Stimulated activated CD4-positive, alpha-beta T cell treated with anti-CD3 and anti-CD28 coated beads, Interleukin-1b, Interleukin-23, amount 100 ng/mL, for 1 hour (primary cell): ENCODE measurements at places on chromosomes 11 and 22.

GRCh38 chr11:985406-985805 lies 51.1 kb downstream of the MUC6 start:
- DNase-seq = no peak

GRCh38 chr11:44808053-44808753 lies 81.4 kb downstream of the TSPAN18 start:
- DNase-seq = no peak

- no peak for DNase-seq
These were observed 204 bp downstream of the FADS2 start for GRCh38 chr11:61828379-61828628.

DNA sequence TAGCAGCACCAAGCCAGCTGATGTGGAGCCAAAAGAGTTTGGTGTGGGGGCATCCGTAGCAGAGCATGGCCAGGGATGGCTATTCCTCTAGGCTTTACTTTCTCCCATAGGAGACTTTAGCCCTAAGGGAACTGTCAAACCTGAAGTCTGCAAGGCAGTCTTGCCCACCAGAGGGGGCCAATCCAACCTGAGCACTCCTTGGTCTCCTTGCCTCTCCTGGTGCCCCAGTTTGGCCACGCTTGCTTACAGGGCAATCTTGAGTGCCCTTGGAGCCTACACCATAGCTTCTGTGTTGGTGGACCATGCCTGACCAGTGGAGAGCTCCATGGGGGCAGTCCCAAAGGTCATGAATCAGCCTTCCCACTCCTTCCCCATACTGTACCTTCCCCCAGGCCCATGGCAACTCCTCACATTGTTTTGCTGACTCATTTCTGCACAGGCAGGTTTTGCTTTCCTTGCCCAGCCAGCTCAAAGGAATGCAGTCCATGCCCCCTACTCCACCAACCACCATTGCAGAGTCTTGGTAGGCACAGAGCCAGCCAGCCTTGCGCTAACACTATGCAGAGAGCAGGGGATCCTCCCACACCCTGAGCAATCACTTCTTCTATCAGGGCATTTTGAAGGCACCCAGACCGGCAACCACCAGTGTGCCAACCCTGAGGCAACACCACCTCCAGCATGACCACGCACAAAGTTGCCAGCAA lies 1421.2 kb upstream of the RAG2 start:
- no peak for DNase-seq

GRCh38 chr22:39296535-39296934 lies 22.9 kb downstream of the RPL3 start:
- DNase-seq = no peak

DNA sequence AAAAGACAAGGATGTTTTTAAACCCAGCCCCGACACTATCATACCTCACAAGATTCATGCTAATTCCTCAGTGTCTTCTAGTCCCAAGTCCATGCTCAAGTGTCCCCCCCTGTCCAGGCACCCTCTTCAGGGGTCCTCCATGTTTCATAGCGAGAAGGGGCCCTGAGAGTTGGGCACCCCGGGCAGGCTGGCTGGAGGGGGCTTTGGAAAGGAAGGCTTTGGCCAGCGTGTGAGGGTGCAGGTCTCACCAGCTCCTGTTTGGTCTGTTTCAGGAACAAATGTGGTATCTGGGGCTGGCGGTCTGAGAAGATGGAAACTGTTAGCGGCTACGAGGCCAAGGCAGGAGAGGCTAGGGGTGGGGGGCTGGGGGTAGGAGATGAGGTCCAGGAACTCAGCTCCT lies 4.5 kb upstream of the SSH3 start:
- DNase-seq = no peak

GRCh38 chr22:24166811-24167210 lies 14.5 kb upstream of the SUSD2 start:
- no peak for DNase-seq

GRCh38 chr11:80028998-80029397 lies 588.2 kb upstream of the TENM4 start:
- no peak for DNase-seq

GRCh38 chr11:61121192-61121831 lies 19.0 kb downstream of the CD5 start:
- no peak for DNase-seq

DNA sequence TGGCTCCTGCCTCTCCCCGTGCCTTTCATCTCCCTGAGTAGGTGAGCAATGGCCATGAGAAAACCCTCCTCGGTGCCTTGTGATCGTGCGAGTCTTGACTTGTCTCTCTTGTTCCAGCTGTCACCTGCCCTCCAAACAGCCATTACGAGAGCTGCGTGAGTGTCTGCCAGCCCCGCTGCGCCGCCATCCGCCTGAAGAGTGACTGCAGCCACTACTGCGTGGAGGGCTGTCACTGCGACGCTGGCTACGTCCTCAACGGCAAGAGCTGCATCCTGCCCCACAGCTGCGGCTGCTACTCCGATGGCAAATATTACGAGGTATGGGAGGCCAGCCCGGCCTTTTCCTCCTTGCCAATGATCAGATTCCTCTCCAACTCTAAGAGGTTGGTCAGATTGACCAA lies 51.7 kb downstream of the TECTA start:
- DNase-seq = no peak

DNA sequence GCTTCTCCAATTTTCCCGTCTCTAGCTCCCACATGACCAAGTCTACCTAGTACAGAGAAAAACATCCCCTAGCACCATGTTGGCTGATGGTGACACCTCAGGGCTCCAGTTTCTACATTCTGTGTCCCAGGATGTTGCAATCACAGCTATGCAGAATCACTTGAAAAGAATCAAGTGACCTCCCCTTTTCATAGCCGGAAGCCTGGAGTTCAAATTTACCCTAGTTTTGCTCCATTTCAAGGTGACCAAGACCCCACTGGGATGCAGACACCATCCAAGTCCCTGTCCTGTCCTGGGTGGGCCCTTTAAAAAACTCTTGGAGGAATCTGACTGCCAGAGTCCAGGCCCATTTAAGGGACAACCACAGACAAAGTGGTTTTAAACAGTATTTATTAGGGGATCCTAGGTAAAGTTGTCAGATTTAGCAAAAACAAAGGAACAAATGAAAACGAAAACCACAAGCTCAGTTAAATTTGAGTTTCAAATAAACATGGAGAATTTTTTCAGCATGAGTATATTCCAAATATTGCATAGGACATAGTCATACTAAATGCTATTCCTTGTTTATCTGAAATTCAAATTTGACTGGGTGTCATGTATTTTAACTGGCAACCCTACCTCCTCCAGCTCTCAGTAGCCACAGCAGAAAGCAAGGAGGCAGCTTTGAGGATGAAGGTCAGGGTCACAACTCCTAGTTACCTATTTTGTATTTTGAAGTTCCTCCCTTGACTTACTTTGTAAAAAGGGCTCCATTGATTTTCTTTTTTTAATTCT lies 52.4 kb downstream of the MIAT start:
- no peak for DNase-seq

GRCh38 chr11:465896-466530 lies 15.9 kb downstream of the PTDSS2 start:
- no peak for DNase-seq

DNA sequence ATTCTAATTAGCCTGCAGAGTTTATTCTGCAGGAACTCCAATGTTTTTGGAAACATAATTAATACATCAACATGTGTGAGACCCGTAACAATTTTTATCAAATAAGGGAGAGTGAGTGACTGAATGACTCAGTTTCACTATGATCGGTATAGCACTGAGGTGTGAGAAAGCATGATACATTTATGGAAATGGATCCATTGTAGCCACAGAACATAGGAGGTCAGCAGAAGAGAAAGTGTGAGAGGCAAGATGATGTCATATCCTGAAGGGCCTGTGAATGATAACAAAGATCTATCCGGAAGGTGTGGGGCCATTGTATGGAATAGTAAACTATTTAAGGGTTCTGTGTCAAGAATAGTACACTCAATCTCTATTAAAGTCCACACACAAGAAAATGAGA lies 1406.1 kb upstream of the TENM4 start:
- no peak for DNase-seq

- DNase-seq = no peak
These were observed 2.1 kb downstream of the OR5B21 start for GRCh38 chr11:58505849-58506248.

- DNase-seq = peak; percentile 35
These were observed 43.2 kb upstream of the VPREB1 start for GRCh38 chr22:22201185-22201929.

DNA sequence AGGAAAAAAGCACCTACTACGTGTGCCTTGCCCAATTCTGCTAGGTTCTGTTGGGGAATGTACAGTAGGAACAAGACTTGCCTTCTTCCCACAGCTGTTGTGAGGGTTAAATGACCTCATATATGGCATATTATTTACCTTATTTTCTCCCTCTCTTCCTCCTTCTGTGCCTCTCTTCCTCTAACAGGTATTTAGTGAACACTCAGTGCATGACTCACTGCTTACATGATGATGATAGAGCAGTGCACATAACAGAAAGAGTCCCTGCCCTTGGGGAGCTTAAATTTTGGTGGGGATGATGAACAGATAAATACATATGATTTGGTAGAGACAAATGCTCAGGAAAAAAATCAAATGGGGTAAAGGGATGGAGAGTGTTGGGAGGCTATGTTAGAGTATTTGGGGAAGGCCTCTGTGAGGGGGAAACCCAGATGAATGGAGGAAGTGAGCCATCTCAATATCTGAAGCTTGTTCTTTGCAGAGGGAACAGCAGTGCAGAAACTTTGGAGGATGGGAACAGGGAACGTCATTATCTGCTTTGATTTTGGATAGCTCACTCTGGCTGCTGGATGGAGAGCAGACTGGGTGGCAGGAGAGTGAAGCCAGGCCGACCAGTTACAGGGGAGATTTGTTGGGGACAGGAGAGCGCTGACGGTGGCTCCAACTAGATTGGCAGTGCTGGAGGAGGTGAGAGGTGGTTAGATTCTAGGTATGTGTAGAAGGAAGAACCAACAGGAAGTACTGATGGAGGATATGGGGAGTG lies 95.5 kb upstream of the TENM4 start:
- DNase-seq = no peak

- DNase-seq = no peak
These were observed 10.3 kb upstream of the FIBIN start for GRCh38 chr11:26983645-26984044.

DNA sequence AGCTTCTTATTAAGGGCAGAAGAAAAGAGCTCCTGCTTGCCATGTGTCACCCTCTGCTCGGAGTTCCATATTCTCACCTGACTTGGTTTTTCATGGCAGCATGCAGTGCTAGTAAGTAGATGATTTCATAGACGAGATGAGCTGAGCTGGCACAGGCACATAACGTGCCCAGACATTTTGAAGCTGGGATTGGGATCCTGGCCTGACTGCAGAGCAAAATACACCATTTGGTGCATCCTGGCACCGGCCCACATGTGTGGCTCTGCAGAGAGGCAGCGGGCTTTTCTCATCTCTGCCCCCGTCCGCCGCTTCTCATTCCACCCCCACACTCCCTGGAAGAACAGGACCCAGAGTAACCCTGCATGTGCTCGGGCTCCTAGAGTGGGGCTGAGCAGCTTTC lies 24.8 kb downstream of the FAM118A start:
- no peak for DNase-seq

DNA sequence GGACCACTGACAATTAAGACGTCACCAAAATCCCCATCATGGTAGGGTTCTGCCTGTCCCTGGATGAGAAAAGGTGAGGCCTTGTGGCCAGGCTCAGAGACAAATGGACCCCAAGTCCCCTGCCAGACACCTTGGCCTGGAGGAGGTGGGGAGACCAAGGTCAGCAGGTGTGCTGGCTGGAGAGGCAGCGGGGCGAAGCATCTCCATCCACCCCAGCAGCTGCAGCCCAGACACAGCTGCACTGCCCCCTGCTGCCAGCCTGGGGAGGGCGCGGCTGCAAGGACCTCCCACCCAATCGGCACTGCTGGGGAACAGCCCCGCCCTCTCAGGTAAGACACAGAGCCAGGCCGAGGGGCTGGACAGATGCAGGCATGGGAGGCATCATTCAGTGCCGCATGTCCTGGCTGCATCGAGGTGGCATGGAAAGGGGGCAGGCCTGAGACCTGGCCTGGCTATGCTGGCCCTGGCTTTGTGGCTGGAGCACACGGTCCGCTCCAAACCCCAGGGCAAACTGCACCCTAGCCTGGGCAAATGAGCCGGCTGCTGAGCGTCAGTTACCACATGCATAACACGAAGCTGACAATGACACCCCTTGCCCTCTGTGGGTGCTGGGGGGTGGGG lies 12.2 kb upstream of the MFNG start:
- DNase-seq = peak; percentile 46

DNA sequence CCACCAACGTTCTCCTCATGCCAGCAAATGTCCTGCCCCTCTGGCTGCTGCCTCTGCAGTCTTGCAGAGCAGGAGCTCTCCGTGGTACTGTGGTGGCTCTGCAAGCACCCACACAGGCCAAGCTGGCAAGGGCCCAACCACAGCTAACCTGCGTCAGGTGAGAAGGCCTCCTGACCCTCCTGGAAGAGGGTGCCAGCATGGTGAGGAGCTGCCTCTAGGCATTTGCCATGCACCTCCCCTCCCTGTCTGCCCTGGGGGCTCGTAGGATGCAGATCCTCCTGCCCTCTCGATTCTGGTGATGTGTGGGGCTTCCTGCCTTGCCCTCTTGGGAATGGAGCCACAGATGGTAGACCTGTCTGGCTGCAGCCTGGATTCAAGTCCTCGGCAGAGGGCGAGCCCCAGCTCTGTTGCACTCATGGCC lies 1408.8 kb downstream of the TBC1D22A start:
- no peak for DNase-seq

GRCh38 chr11:2779981-2780849 lies 80.4 kb upstream of the KCNQ1OT1 start:
- DNase-seq = no peak

- DNase-seq = no peak
These were observed 52.2 kb downstream of the C22orf42 start for GRCh38 chr22:32106930-32107329.

GRCh38 chr11:21511835-21512440 lies 680.9 kb upstream of the ANO5 start:
- DNase-seq = no peak

DNA sequence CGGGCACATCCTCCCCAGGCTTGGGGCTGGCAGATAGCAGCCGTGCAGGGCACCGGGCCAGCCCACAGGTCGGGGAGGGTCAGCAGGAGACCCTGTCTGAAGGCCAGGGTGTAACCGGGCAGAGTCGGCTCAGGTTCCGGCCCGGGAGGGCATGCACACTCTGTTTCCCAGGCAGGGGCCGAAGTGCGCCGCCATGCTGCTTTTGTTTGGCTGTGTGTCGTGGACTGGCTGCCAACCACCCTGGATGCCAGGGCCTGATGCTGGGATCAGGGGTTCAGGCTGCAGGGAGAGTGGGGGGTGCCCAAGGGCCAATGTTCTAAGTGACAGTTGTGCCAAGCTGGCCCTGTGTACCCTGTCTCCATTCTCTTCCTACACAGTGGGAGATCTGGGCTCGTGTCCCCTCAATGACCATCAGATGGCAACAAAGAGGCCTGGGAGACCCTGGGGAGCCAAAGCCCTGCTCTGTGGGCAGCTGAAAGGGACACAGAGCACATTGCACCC lies 120.9 kb upstream of the B3GAT1 start:
- no peak for DNase-seq

DNA sequence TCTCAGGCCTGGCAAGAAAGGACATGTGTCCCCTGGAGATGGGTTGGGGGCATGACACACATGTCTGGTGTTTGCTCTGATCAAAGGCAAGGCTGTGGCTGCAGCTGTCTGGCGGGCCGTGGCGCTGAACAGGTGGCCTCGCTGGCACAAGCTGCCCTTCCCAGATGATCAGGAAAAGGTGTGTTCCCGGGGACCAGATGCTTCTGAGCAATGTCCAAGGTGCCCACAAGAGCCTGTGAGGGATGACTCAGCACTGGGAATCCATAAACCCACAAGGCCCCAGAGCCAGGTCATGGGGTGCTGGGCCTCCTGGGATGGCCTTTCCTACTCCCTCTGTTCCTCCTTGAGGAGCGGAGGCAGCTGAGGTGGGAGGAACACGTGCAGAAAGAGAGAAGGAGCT lies 9.7 kb upstream of the LRP5 start:
- no peak for DNase-seq
